Activated B cell treated with CpG ODN at 0.5 μM for 24 hours (primary cell): ENCODE measurements at places on chromosomes 5 and 9. TPM values are rescaled to one million over a fixed set of nuclear protein-coding genes. Genes with fewer than 3 reads are reported as not detected.

DNA sequence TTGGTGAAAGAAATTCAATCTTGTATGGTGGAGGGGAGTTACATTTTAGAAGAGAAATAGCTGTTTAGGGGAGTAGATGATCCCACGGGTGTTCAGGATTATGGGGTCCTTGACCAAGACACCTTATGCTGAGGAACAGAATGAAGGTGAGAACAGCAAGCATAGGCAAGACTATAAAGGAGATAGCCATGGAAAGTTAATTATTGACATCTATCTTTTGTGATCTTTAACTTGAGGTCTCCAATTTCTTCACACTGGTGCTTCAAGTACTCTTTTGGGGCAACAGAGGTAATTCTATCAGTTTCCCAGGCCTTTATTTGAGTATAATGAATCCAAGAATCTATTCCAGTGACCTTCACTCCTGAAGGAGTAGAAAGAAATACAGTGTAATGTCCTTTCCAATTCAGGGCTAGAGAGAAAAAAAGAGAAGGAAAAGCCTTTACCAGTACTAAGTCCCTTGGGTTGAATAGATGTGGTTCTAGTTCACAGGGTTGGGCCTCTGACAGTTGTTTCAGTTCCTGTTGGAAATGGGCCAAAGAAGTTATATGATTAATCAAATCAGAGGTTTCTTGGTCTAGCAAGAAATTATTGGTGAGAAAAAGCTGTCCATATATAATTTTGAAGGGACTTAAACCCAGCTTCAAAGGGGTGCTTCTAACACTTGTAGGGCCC is 2104.1 kb upstream of the ACO1 start:
- no peaks in the 10 kb centered on the region for H3K36me3 ChIP-seq
- DNase-seq = no peak
- H3K27me3 ChIP-seq = no peaks in the 10 kb centered on the region
- no peak overlapping the region for H3K4me3 ChIP-seq

DNA sequence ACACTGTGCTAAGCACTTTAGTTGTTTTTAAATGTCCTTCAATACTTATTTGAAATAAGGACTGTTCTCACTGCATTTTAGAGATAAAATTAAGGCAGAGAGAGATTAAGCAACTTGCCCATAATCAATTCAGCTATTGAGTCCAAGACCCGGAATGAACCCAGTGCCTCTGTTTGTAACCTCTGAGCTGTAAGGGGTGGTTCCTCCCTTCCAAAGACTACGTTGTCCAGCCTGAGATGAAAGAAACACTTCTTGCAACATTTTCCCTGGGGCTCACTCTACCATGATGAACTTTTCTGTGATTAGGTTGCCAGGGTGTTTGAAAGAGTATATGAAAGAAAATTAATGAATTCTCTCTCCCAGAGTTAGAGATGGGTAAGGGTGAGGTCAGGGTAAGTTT is 22.0 kb upstream of the MAP1B start:
- no peak for DNase-seq
- no peak overlapping the region for H3K27ac ChIP-seq
- H3K36me3 ChIP-seq = no peaks in the 10 kb centered on the region
- no peaks in the 10 kb centered on the region for H3K4me1 ChIP-seq
- peaks cover 27% of the 10 kb centered on the region for H3K27me3 ChIP-seq

GRCh38 chr5:11396917-11397316 is 507.3 kb downstream of the CTNND2 start:
- DNase-seq = no peak
- H3K27me3 ChIP-seq = no peaks in the 10 kb centered on the region
- no peak overlapping the region for H3K27ac ChIP-seq
- H3K4me1 ChIP-seq = no peaks in the 10 kb centered on the region
- H3K36me3 ChIP-seq = no peaks in the 10 kb centered on the region
- no peak overlapping the region for H3K4me3 ChIP-seq

DNA sequence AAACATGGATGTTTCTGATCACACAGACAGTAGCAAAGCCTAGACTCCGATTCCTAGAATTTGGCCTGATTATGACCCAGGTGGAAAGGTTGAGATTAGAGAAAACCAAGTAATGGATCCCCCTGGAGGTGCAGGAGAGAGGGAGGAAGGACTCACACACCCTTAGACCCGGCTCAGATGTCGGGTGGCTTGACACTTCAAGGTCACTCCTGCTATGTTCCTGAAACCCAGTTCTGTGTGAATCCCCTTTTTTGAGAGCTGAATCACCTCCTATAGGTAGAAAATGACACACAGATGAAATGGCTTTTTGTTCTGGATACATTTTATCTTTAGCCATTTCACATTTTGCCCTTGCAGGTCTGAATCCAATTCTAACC is 192.8 kb downstream of the ARRDC3 start:
- no peaks in the 10 kb centered on the region for H3K36me3 ChIP-seq
- H3K4me1 ChIP-seq = no peaks in the 10 kb centered on the region
- H3K27ac ChIP-seq = no peak overlapping the region
- H3K27me3 ChIP-seq = peaks cover 5% of the 10 kb centered on the region
- H3K4me3 ChIP-seq = no peak overlapping the region

- H3K4me3 ChIP-seq = no peak overlapping the region
- peaks cover 1% of the 10 kb centered on the region for H3K36me3 ChIP-seq
- no peak overlapping the region for H3K27ac ChIP-seq
- DNase-seq = no peak
- no peaks in the 10 kb centered on the region for H3K27me3 ChIP-seq
- H3K4me1 ChIP-seq = no peaks in the 10 kb centered on the region
Measured at GRCh38 chr5:124087752-124088151, 575.8 kb downstream of the CSNK1G3 start.

DNA sequence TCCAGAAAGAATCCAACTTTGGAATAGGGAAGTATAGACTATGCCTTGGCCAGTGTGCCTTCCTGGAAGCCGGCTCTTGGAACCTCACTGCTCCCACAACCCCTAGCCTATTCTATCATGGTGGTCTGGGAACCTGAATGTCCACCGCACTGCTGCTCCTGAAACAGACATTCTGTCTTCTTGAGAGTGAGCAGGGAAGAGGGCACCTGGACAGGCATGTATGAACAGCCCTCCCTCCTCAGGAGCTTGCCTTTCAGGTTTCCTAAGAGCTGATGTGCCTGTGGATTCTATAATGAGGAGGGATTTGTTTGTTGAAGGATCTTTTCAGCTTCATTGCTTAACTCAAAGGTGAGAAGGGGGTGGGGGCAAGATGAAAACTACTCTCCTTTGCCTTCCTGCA is 55.1 kb upstream of the XPA start:
- H3K36me3 ChIP-seq = no peaks in the 10 kb centered on the region
- no peak overlapping the region for H3K27ac ChIP-seq
- peaks cover 17% of the 10 kb centered on the region for H3K27me3 ChIP-seq
- H3K4me3 ChIP-seq = no peak overlapping the region
- H3K4me1 ChIP-seq = no peaks in the 10 kb centered on the region
- DNase-seq = no peak

Gene DND1
- total RNA-seq = 2.6 and 3.4 TPM in 2 replicates

Gene TICAM2
- 12.4 and 13.3 TPM in 2 replicates for total RNA-seq

GRCh38 chr9:36123515-36123914 is 13.0 kb upstream of the GLIPR2 start:
- no peak for DNase-seq
- no peaks in the 10 kb centered on the region for H3K27me3 ChIP-seq
- no peak overlapping the region for H3K27ac ChIP-seq

Gene IL33
- not detected in 2 replicates for total RNA-seq

- DNase-seq = no peak
- no peak overlapping the region for H3K4me3 ChIP-seq
- peaks cover 5% of the 10 kb centered on the region for H3K4me1 ChIP-seq
- H3K27ac ChIP-seq = no peak overlapping the region
Measured at GRCh38 chr5:160054831-160055230, 45.9 kb downstream of the TTC1 start.

DNA sequence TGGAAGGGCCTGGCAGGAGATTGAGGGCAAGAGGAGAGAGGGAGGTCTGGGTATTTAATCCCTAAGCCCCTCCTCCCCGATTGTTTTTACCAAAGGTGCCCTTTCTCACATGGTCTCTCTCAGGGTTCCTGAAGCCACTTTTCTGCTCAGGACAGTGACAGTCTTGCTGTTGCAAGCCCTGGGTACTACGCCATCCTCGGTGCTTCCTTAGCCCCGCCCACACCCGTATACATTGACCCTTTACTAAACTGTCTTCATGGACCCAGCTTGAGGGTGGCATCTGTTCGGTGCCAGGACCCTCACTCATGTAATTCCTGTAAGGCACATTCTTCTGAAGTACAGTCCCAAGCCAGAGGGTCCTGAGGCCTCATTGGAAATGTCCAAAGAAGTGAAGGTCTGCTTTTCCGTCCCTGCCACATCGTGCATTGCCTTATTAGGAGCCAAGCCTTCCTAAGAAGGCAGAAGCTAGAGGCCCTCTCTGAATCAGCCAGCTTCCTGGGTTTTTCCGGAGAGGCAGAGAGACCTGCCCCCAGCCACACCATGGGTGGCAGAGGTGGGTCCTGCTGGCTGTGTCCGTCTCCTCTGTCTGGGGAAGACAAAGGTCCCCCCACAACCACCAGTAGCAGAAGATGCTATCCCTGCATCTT is 1.9 kb upstream of the SH3PXD2B start:
- H3K4me3 ChIP-seq = no peak overlapping the region
- no peak overlapping the region for H3K27ac ChIP-seq
- peaks cover 55% of the 10 kb centered on the region for H3K27me3 ChIP-seq
- no peak for DNase-seq
- peaks cover 13% of the 10 kb centered on the region for H3K4me1 ChIP-seq
- H3K36me3 ChIP-seq = no peaks in the 10 kb centered on the region

GRCh38 chr5:79612667-79613198 is 492 bp downstream of the TENT2 start:
- H3K4me3 ChIP-seq = peak overlapping the region; percentile 99
- H3K27ac ChIP-seq = peak overlapping the region; percentile 98
- no peak for DNase-seq
- peaks cover 45% of the 10 kb centered on the region for H3K36me3 ChIP-seq
- peaks cover 2% of the 10 kb centered on the region for H3K27me3 ChIP-seq
- peaks cover 34% of the 10 kb centered on the region for H3K4me1 ChIP-seq

DNA sequence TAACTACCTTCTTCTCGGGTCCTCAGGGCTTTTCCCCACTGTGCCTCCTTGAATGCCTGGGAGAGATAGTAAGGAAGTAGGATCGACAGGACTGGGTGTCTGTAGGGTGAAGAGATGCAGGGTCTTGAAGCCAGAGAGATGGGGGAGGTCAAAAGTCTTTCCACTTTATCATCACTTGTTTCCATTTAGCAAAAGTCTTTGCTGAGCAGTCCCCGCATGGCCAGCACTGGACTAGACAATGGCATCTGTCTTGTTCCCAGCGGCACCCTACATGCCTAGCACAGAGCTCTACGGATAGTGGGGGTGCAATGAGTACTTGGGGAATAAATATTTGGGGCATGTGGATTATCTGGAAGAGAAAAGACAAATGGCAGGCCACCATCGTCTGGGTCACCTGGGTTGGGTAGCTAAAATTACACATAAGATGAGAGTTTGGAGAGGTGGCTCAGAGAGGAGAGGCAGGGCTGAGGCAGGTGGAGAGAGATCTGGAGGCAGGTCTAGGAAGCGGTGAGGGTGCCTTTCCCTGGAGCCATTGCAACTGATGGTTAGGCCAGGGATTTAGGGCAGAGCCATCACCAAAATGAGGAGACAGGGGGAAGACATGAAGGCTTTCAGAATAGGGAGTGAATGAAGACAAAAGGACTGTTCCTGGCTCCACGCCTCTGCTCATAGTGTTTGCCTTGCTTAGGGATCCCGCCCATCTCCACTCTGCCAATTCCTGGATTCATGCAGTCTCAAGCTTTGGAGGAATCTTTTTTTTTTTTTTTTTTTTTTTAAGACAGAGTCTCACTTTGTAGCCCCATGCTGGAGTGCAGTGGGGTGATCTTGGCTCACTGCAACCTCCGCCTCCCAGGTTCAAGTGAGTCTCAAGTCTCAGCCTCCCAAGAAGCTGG is 250.8 kb upstream of the KLF4 start:
- no peak for DNase-seq
- no peaks in the 10 kb centered on the region for H3K4me1 ChIP-seq
- H3K27ac ChIP-seq = no peak overlapping the region
- H3K4me3 ChIP-seq = no peak overlapping the region

DNA sequence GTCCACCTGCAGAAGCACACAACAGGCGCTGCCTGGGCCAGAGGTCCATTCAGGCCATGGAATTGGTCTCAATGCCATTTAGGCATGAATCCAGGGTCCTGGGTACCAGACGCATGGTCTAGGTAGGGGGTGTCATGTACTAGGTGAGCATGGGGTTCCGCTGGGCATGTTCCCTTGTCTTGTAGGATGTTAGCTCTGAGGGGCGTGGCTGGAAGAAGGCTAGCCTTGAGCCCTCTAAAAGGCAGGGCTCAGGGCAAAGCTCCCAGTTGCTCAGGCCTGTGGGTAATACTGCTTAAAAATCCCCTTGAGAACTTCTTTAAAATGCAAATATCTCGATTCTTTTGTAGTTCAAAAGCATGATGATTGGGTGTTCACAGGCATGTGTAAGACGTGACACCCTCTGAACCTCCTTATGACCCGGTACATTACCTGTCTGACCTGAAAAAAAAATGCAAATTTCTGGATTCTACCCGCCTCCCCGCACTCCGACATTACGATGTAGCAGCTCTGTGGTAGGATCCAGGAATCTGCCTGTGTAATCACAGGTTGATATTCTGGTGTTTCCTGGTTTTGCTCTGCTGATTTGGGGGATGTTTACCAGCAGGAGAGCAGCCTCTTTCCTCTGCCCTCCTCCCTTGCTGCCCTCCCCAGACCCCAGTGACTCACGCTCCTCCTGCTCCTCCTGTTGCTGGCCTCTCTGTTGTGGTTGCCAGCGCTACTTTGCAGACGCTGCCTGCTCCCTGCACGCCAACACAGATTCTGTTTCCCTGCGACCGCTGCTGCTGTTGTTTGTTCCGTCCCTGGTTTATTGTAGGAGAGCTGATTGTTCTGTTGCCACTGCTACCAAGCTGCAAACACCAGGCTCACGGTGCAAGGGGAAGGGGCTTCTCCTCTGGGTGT is 5.7 kb downstream of the TMC1 start:
- peak overlapping the region; percentile 56 for H3K4me3 ChIP-seq
- peaks cover 8% of the 10 kb centered on the region for H3K27me3 ChIP-seq
- H3K4me1 ChIP-seq = peaks cover 11% of the 10 kb centered on the region
- no peaks in the 10 kb centered on the region for H3K36me3 ChIP-seq

Gene PAX5
- total RNA-seq = 580 and 619 TPM in 2 replicates

GRCh38 chr9:110103257-110103656 is 104.7 kb downstream of the C9orf152 start:
- peaks cover 95% of the 10 kb centered on the region for H3K4me1 ChIP-seq
- no peak overlapping the region for H3K4me3 ChIP-seq
- H3K36me3 ChIP-seq = peaks cover 67% of the 10 kb centered on the region
- H3K27ac ChIP-seq = peak overlapping the region; percentile 72

- peak overlapping the region; percentile 75 for H3K4me3 ChIP-seq
- peak overlapping the region; percentile 97 for H3K27ac ChIP-seq
- H3K27me3 ChIP-seq = no peaks in the 10 kb centered on the region
- peaks cover 36% of the 10 kb centered on the region for H3K36me3 ChIP-seq
- peaks cover 98% of the 10 kb centered on the region for H3K4me1 ChIP-seq
Measured at GRCh38 chr9:33139421-33140228, 27.5 kb downstream of the B4GALT1 start.

DNA sequence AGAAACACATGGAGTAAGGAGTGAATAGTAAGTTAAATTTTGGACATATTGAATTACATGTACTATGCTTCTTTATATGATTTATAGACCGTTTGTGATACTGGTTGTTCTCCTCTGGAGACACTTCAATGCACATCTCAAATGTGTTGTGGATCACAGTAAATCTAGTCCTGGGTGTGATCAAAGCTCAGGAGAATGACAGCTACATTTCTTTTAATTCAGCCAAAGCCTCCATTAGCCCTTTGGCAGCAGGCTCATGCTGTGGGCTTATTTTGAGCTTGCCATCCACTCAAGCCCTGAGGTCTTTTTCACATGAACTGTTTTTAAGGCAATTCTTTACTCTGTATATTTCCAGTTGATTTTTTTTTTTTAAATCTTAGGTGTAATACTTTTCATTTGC is 34.6 kb upstream of the ACTBL2 start:
- H3K27me3 ChIP-seq = peaks cover 5% of the 10 kb centered on the region
- no peaks in the 10 kb centered on the region for H3K4me1 ChIP-seq
- H3K36me3 ChIP-seq = no peaks in the 10 kb centered on the region

Gene CAST
- 199 and 211 TPM in 2 replicates for total RNA-seq

Gene TRUB2
- total RNA-seq = 28.0 and 32.6 TPM in 2 replicates
